Activated CD4-positive, alpha-beta T cell treated with anti-CD3 and anti-CD28 coated beads, Interleukin-10, Interleukin-2, amounts not matched to agents 100 ng/mL and 50 ng/mL, durations not matched to agents 16 hours and 8 hours (primary cell): ENCODE measurements at places on chromosomes 2 and 18.
A peak's percentile ranks its signal among the peaks of the same experiment; 100 is the strongest.

GRCh38 chr2:48200620-48201293 is 294.5 kb upstream of the FBXO11 start:
- DNase-seq: no peak

DNA sequence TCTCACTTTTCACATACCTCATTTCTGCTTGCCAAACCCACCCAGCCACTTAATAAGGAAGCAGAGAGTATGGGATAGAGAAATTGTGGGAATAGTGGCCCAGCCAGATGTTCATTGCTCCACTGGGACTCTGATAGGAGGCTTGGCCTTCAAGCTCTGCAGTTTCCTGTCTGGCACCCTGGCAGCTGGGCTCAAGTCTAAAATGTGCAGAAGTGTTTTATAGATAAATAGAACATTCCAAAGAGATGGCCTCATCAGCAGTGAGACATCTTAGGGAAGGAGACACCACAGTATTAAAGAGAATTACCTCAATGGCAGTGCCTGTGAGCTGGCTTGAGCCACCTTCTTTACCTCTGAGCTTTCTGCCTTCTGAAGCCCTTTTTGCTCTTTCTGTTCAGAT is 24.7 kb downstream of the COPS7B start:
- no peak for DNase-seq

DNA sequence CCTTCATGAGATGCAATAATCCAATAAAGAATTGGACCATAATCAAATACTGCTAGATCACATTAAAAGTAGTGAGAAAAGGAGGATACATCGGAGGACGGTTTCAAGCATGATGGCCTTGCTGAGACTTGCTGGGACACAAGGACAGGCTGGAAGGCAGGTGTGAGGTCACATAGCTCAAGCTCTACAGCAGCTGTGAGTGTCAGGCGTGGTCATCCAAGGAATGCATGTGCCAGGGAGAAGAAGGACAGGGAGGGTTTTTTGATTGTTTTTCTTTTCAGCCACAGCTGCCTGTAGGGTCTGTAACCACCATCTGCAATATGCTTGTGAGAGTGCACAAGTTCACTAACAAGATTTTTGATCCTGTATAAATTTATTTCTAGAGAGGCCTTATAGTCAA is 57.6 kb downstream of the BMP10 start:
- DNase-seq: no peak

DNA sequence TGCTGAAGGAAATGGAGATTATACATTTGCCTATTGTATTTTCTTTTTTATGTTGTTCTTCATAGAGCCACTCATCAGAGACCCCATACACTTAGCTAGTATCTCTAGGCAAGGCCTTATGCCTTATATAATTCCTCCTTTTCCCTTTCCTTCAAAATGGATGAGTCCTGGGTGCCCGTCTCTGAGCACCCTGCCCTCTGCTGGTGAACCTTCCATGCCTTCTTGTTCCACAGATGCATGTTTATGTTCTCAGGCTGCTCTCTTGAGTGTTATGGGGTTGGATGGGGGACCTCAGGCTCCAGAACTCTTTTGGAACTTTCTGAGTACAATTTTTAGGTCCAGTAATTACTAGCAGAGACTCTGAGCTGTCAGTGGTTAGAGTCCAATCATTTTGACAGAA is 368.6 kb upstream of the SPRED2 start:
- DNase-seq: no peak

GRCh38 chr2:177074099-177074710 is 138.4 kb upstream of the HNRNPA3 start:
- DNase-seq: no peak

- peak; percentile 88 for DNase-seq
Measured at GRCh38 chr2:162058973-162059668, 14.9 kb downstream of the DPP4 start.

- DNase-seq: no peak
Measured at GRCh38 chr2:57880967-57881366, 165.6 kb upstream of the VRK2 start.

- no peak for DNase-seq
Measured at GRCh38 chr2:19505-19904, 26.8 kb downstream of the FAM110C start.

- DNase-seq: peak; percentile 81
Measured at GRCh38 chr2:213021971-213022899, 129.2 kb downstream of the IKZF2 start.

DNA sequence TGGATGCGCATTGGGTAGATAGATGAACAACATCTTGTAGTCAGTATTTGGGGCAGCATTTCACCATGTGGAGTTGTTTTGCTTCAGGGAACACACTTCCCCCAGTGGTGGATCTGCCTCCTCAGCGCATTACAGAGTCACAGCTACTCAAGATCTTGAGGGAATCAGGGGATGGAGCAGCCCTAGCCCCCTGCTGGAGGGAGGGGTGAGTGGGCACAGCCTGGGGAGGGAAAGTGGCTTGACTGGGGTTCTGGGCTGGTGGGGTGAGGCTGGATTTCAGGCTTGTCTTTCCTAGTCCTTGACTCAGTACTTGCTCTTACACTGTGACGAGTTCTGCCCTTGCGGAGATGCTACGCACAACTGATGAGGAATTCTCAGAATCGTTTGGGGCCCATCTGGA is 271.0 kb upstream of the HS6ST1 start:
- no peak for DNase-seq

DNA sequence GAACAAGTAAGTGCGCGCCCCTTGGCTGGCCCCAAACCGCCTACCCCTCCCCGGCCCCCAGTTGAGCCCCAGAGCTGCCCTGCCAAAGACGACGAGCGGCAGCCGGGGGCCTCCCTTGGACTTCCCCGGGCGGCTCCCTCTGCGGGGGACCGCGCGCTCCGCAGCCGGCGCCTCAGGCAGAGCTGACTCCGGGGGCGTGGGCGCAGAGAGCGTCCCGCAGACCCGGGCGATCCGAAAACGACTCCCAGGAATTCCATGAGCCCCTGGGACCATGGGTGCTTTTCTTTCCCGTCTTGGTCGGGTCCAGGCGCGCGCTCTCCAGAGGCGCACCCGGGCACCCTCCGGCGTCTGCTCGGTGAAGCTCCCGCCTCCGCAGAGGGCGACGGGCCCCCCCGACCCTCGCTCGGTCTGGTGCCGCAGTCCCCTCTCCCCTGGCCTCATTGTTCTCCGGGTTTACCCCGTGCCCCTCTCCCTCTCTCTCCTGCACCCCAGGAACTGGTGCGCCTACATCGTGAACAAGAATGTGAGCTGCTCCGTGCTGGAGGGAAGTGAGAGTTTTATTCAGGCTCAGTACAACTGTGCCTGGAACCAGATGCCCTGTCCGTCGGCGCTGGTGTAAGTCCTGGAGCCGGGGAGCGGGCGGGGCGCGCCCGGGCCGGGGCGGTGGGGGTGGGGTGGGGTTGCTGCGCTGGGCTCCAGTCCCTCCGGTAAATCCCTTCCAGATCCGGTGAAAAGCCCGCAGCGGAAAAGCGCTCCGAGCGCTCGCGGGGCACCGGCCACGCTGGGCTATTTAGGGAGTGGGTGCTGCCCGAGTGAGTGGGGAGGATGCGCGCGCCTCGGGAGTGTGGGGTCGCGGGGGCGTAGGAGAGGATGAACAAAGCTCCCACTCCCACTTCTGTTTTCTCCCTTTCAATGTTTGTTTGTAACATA is 776 bp downstream of the EMILIN2 start:
- DNase-seq: peak; percentile 25

DNA sequence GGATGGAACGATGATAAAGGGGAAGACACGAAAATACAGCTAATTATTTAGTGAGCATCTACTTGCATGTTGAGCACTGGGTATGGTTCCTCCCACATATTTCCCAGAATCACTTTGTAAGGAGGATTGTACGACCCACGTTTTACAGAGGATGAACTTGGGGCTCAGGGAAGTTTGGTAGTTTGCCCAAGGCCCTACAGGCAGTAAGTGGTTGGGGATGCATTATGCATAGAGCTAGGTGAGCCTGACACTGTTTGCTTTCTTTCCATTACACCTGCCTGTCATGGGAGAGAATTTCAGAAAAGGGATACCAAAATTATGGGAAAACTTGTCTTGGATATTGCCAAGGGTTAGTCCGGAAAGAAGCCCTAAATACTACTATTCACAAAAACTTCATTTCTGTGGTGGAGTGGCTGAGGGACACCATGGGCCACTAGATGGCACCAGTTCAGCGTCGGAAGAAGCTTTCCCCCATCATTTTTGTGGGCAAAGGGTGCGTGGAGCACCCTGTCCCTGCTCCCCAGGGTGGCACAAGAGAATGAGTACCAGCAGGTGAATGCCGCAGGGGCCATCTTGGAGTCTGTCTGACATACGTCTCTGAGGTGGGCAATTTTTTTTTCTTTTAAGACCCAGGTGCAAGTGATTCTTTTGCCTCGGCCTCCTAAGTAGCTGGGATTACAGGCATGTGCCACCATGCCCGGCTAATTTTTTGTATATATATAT is 23.5 kb upstream of the C18orf32 start:
- DNase-seq: peak; percentile 65

- DNase-seq: no peak
Measured at GRCh38 chr2:68352651-68353391, 12.3 kb upstream of the PLEK start.
